ENCODE measurements at places on chromosomes 4 and X.

DNA sequence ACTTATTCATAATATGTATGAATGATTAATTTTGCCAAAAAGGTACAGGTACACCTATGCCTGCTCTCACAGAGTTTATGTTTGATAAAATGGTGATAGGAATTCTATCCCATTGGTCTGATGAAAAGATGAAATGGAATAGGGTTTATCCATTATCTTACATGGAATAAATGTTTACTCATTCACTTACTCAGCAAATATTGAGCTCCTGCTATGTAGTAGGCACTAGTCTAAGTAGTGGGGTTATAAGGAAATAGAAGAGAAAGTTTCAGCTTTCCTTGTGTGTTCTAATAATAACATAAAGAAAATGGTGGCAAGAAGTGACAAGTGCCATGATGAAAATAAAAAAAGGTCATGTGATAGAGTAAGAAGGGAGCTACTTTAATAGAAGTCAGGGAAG lies 12.4 kb upstream of the SLC10A7 start:
- no peak for DNase-seq

GRCh38 chr4:108611365-108611764 lies 9.0 kb upstream of the RPL34 start:
- DNase-seq, result no peak

GRCh38 chr4:532588-533317 lies 33.7 kb downstream of the PIGG start:
- no peak for DNase-seq

DNA sequence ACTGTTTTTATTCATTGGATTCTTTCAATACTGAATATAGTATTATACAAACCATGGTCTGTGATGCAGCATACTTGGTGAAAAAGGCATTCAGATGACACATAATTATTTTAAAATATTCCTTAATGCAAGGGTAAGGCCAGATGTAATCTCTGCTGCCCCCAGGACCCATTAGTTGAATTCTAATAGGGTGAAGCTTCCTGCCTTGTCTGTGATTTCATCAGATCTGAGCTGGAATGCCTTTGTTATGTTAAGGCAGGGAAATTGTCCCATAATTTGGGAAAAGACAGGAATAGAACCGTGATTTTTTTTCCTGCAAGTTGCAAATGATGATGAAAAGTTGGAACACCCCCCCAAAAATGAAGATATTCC lies 26.1 kb downstream of the ZRSR2 start:
- DNase-seq, result no peak

DNA sequence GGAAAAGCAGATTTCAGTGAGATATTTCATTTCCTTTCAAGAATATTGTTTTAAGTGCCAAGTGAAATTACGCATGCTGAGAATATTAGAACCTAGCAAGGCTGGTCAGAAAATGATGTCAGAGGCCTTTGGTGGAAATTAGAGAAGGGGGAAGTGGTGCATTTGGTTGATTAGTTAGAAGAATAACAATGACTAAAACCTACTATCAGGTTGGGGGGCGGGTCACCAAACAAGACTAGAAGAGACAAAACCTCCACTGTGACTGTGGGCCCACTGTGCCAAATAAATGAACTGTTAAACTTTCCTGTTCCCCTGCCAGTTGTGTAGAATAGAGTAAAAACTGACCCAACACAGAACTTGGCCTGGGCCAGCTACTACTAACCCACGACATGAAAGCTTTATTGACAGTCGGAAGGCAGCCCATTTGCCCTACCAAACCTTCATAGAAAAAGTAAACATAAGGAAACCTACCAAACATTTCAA lies 2.9 kb downstream of the RAPGEF2 start:
- no peak for DNase-seq

DNA sequence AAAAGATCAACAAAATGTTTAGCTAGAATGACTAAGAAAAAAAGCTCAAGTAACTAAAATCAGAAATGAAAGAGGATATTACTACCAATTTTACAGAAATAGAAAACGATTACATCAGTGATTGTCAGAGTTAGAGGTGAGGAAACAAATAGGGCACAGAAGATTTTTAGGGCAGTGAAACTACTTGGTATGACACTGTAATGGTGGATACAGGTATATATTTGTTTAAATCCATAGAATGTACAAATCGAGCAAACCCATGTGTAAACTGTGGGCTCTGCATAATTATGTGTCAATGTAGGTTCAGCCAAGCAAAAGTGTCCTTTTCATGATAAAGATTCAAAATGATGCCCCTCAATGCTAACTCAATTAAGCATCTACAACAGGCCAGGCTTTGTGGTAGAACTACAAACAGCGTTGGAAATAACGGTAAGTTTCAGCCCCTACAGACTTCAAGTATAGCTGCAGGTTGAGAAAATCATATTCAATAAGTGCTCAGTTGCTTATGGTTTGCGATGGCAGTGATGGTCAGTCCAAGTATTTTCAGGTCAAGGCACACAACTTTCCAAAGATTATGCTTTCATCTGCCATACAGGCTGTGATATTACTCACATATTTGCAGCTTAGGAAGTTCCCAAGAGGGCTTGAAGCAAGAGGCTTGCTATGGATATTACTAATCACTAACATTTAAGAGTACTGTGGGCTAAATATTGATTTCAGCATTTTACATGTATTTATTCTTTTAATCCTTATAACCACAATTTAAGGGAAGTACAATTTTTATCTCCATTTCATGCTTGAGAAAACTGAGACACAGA lies 158.6 kb downstream of the TET2 start:
- no peak for DNase-seq

- no peak for DNase-seq
These were observed 2.3 kb upstream of the SLC35A2 start for GRCh38 chrX:48913605-48914366.

GRCh38 chr4:135249024-135249423 lies 1047.4 kb upstream of the PABPC4L start:
- DNase-seq, result no peak

DNA sequence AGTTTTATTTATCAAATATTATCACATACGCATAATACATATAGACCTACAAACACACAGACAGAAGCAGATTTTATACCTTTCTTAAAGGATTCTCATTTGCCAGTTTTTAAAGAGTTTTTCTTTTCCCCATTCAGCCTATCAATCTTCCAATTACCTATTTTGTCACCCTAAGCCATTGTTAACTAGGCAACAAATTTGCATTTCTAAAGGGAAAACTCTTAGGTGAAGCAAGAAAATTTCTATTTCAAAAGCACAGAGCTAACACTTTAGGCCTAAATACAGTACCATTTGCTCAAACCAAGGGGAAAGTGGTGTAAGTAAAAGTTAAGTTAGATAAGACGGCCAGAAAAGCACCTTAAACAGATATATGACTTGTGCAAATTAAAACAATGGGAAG lies 156.6 kb downstream of the NDST3 start:
- DNase-seq, result no peak
